Adipose tissue (tissue), 3 donors: ENCODE measurements at places on chromosomes 3 and 15. TPM values are rescaled to one million over a fixed set of nuclear protein-coding genes. Genes with fewer than 3 reads are reported as not detected.

Gene AGBL1
- not detected for polyA plus RNA-seq

Gene TGM4
- 0.22 TPM for polyA plus RNA-seq

Gene DOCK3
- 0.09 TPM for polyA plus RNA-seq

Gene DUOXA2
- 0.56 TPM for polyA plus RNA-seq

Gene CORO2B
- polyA plus RNA-seq, result 7.8 TPM

Gene GOLGA6B
- not detected for polyA plus RNA-seq

Gene C3orf33
- polyA plus RNA-seq, result 3.1 TPM
